Vagina (tissue), 2 donors: ENCODE measurements at places on chromosomes 1 and 21.

DNA sequence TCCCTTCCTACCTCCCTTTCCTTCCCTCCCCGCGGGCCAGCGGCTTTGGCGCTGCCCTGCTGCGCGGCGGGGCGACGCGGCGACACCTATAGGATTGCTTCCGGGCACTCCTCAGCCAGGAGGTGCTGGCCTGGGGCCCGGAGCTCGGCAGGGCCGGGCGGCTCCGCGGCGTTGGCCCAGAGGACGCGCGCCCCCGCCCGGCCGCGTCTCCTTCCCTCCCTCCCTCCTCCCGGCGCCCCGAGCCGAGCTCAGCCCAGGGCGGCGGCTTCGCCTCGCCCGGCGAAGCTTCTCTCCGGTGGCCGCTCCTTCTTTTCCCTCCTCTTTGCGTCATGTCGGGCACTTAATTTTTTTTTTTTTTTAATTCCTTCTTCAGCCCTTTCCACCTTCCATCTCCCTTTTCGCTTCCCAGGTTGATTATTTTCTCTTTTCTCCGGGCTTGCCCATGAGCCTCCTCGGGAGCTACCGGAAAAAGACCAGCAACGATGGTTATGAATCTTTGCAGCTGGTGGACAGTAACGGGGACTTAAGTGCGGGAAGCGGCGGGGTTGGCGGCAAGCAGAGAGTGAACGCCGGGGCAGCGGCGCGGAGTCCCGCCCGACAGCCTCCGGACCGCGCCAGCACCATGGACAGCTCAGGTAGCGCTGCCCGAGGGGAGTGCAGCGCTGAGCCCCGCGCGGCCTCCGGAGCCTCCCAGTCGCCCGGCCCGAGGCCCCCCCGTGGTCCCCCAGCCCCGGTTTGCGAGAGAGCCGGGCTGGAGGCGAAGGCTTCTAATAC, at the start of gene DNAJC6:
Gene DNAJC6 (plus strand): TSS at position 240 of the 774 bp plus-strand sequence. CDS start 203 bp downstream, at position 443.
- DNase-seq: no peak

- no peak for DNase-seq
Observed at GRCh38 chr1:209417761-209418160, 165.8 kb upstream of the CAMK1G start.

DNA sequence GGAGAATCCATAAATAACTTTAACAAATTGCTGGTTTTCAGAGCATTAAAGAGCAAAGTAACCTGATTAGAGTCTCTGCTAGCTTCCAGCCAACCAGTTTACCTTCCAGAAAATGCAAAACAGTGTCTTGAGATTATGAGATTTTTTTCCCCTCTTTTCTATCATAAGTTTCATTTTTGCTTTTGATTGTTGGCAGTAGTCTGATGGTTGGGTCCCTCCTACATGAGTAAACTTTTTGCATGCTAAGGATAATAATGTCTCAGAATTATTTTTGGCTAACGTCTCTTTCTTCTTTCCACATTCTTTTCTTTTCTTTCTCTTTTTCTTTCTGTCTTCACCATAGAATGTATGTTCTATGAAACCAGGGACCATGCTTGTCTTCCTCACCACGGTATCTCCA, 6.3 kb upstream of the ADAMTS5 start:
- DNase-seq: no peak

DNA sequence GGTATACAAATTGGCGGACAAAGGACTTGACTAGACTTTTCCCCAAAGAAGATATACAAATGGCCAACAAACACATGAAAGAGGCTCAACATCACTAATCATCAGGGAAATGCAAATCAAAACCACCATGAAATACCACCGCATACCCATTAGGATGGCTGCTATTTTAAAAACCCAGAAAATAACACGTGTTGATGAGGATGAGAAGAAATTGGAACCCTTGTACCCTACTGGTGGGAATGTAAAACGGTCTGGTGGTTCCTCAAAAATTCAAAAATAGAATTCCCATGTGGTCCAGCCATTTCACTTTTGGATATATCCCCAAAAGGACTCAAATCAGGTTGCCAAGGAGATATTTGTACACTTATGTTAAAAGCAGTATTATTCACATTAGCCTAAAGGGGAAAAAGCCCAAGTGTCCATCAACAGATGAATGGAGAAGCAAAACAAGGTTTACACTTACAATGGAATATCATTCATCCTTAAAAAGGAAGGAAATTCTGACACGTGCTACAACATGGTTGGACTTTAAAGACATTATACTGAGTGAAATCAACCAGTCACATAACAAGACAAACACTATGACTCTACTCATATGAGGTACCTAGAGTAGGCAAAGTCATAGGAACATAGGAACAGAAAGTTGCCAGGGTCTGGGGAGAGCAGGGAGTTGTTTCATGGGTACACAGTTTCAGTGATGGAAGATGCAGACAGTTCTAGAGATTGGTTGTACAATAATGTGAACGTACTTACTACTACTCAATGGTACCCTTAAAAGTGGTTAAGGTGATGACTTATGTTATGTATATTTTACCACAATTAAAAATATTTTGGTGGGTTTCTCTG, 17.0 kb downstream of the CD34 start:
- no peak for DNase-seq

- no peak for DNase-seq
Observed at GRCh38 chr1:57881639-57882038, 457.8 kb upstream of the DAB1 start.

DNA sequence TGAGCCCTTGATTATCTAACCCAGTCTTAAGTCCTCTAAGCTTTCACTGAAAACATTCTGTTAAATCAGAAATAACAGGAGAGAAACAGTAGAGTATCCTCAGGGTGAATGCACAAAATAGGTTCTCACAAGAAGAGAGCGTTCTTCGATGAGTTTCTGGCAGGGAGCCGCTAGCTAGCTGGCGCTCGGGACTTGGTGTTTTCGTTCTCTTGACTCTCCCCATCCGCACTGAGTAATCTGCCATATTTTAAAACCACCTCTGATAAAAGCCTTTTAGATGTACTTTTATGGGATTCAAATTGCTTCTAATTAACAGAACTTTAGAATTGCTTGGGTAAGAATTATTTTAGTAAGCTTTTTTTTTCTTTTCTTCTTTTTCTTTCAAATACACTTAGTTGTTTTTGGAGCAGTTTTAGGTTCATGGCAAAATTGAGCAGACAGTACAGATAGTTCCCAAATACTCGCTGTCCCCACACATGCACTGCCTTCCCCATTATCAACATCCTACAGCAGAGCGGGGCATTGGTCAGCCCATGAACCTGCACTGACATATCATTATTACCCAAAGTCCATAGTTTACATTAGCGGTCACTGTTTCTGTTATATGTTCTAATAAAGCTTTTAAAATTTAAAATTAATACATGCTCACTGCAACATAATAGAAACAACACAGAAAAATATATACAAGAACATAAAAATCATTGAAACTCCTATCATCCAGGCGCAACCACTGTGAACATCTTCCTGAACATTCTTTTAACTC, 35.4 kb downstream of the PRDM2 start:
- DNase-seq: no peak

DNA sequence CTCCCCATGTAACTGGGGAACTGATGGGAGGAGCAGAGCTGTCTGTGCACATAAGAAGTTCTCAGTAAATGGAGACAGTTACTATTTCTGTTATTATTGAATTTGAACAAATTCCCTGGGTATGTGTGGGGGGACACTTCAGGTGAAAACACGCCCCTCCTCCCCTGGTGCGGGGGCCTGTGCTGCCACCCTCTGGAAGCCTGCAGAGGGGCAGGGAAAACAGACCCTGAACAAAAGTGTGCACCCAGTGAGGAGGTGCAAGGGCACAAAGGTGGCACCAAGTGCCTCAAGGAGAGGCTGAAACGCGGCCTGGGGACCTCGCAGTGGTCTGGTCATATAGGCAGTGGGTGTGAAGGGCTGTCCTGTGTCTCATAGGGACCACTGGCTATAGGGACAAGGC, 18.2 kb upstream of the NADK start:
- no peak for DNase-seq

DNA sequence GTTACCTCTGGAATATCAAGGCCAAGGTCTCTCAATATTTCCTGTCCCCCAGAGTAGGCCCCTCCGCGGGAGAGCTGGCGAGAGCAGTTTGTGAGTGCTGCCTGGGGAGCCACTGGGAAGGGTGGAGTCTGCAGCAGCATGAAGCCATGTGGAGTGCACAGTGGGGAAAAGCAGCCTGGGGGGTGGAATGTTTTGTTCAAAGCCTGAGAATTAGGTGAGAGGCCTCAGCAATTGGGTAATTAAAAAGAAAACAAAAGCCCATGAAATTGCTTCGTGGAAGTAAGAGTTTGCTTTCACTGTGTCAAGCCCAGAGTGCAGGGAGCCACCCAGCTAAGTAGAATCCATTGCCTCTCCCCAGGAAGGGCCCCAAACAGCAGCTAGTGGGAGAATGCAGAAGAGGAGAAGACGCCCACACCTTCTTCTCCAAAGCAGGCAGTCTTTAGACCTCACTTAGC, 30.2 kb upstream of the DISC1 start:
- no peak for DNase-seq

- no peak for DNase-seq
Observed at GRCh38 chr1:64172458-64172983, 30.9 kb upstream of the UBE2U start.

GRCh38 chr1:183234660-183235476, 48.8 kb downstream of the LAMC2 start:
- peak; percentile 98 for DNase-seq

DNA sequence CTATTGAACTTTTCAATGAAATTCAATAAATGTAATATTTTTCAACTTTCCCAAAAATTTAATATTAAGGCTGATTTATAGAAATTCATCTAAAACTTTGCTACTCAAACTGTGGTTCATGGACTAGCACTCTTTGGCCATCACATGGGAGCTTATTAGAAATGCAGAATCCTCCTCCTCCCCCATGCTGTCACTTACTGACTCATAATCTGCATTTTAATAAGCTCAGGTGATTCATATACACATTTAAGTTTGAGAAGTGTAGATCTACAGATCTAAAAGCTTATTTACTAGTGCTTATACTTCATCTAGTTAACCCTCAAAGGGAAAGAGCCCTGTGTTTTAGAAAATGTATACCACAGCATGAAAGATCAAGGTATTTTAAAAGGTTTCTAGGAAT, 84.3 kb downstream of the HS2ST1 start:
- no peak for DNase-seq

GRCh38 chr1:163771637-163772036, 449.9 kb downstream of the NUF2 start:
- DNase-seq: no peak

DNA sequence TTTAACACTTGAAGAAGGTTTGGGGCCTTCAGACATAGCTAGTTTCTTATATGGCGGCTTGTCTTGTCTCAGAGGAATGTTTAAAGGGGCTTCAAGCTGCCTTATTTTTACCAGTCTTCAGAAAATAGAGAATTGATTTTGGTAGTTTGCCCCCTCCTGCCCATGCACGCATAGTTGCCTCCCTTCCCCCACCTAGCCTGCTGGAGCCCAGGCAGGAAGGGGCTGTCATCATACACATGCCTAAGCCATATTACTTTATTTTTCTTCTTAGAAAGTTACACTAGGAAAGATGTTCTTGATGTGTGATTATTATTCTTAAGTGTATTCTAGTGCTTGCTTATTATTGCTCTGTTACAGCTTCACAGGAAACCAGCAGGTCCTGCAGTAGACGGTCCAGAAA, 18.3 kb downstream of the PBX1 start:
- DNase-seq: no peak

DNA sequence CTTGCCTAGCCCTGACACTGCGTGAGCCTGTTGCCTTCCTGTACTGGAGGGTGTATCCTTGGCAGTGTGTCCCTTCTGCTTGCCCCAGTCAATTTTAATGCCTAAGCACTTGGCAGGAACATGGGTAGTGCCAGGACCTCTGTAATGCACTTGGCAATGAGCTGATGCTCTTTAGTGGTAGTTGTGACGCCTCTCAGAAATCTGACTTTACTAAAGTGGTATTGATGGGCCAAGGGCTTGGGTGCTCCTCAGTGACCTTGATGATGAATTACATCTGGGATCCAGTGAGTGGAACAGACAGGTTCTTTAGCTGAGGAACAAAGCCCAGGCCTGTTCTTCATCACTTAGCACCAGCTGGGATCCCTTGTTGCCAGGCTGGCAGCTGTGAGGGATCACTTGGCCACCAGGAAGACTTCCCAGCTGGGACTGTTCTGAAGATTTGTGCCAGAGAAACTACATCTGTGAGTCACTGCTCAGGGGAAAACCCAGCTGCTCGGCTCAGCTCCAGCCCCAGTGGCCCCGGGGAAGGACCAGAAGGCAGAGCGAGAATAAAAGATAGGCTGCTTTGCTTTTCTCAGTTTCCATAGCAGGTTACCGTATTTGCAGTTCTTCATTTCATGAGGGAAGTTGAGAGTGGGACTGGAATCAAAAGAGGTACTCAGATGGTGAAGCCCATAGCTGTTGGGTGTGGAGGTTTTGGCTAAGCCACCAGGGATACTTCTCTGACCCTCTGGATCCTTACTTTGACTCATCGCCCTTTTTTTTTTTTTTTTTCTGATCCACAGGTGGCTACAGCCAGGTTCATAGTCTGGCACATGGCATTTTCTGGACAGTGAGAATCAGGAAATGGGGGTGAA, 28.5 kb upstream of the KCNA2 start:
- DNase-seq: peak; percentile 94

- no peak for DNase-seq
Observed at GRCh38 chr1:206769304-206769731, 1.3 kb upstream of the IL19 start.

- DNase-seq: no peak
Observed at GRCh38 chr1:216997831-216998230, 274.6 kb upstream of the ESRRG start.

GRCh38 chr21:14361958-14362357, 21.0 kb downstream of the HSPA13 start:
- no peak for DNase-seq

GRCh38 chr1:42937836-42938644, 20.6 kb downstream of the SLC2A1 start:
- DNase-seq: no peak

- no peak for DNase-seq
Observed at GRCh38 chr1:19398309-19398760, 86.2 kb downstream of the SLC66A1 start.

DNA sequence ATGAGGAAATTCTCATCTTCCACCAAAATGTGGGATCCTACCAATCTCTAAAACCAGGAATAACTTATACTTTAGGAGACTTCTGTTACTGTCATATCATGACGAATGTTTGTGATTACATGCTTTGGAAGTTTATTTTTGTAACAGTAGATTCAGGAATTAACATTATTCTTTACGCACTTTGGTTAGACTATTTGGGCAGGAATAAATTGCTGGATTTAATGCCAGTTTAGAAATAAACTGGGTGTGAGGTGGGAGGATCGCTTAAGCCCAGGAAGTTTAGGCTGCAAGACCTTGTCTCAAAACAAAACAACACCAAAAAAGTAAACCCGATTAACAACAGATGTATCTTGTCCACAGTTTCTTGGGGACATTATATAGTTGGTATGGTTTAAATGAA, 52.1 kb downstream of the MIGA1 start:
- no peak for DNase-seq

DNA sequence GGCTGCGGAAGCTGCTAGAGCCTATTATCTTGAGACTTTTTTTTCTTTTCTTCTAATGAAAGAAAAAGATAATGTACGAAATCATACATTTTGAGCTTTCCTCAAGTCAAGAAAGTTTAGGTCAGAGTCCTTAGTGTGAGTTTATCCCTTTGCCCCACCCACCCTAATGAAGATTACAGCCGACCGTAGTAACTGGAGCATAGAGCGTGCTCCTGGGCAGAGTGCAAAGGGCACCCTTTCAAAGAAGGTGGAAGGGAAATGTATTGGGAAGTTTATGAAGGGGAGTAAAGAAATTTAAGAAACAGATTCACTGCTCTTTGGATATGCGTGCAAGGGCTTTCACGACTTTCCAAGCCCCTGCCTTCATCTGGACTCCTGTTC, 17.2 kb downstream of the GNG12 start:
- no peak for DNase-seq

GRCh38 chr1:23514111-23514679, 16.8 kb downstream of the E2F2 start:
- DNase-seq: no peak
